Endothelial cell of umbilical vein (primary cell): ENCODE measurements at places on chromosomes 12 and 14.

DNA sequence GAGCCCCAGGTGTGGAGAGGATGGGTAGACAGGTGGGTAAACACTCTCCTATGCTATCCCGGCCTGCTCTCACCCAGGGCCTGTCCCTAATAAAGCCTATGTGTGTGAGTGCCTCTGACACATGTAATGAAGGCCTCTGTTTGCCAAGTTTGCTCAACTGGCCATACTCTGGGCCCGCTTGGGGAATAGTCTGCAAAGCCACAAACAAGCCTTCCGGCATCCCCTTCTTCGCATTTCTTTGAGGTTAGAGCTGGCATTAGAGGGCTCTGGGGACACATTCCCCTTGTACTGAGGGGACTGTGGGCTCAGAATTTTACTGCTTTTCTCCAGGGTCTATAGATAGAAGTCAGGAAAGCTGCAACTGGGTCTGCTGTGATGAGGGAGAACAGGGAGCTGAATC is 240.5 kb downstream of the C12orf75 start:
- H3K4me1 ChIP-seq: peaks cover 13% of the 10 kb centered on the region
- no peak for DNase-seq
- no peak overlapping the region for H3K27ac ChIP-seq
- H3K4me3 ChIP-seq: no peak overlapping the region

DNA sequence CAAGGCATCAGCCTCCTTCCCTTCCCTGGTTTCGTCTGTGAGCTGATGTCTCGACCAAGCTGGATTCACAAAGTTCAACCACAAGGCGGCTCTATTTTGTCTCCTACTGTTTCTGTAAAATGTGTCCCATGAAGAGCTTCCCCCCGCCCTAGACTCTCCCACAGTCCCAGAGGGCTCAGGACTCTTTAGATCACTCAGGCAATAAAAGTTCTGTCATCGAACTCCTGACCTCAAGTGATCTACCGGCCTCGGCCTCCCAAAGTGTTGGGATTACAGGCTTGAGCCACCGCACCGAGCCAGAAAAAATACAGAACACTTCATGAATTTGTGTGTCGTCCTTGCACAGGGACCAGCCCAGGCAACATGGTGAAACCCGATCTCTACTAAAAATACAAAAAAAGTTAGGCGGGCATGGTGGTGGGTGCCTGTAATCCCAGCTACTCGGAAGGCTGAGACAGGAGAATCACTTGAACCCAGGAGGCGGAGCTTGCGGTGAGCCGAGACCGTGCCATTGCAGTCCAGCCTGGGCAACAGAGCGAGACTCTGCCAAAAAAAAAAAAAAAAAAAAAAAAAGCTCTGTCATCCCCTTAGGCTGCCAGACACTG is 149.4 kb downstream of the BCL11B start:
- no peaks in the 10 kb centered on the region for H3K27me3 ChIP-seq
- H3K4me3 ChIP-seq: no peak overlapping the region
- no peaks in the 10 kb centered on the region for H3K4me1 ChIP-seq
- no peaks in the 10 kb centered on the region for H3K36me3 ChIP-seq

DNA sequence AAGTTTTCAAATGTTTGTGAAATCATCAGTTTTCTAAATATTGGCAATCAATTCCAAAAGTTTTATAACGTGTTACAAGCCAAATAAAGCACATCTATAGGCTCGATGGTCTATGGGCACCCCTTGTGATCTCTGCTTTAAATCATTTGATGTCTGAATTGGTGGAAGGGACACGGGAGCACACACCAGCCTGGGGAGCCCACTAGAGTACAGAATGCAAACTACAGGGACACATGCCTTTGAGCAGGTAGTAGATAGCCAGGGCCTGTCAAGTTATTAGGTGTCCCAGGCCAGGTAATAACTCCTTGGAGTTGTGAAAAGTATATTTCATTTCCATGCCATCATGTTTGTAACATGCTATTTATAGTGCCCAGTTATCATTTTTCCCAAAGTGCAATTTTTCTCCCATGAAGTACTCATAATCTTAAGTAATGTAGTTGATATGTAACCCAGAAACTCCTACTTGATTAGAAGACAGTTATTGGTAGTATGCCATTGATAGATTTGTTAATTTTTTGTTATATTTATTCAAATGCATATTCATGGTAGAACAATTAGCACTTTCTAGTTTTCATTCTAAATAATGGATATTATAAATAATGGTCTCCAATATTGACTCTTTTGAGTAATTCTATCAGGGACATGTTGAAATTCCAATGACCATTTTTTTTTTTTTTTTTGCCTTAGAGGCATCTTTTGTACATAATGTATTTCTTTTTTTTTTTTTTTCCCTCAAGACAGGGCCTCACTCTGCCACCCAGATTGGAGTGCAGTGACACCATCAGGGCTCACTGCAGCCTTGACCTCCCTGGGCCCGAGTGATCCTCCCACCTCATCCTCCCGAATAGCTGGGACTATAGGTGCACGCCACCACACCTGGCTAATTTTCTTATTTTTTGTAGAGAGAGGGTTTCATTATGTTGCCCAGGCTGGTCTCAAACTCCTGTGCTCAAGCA is 96.9 kb upstream of the FGD4 start:
- no peak overlapping the region for H3K27ac ChIP-seq
- H3K36me3 ChIP-seq: peaks cover 4% of the 10 kb centered on the region
- no peaks in the 10 kb centered on the region for H3K27me3 ChIP-seq

DNA sequence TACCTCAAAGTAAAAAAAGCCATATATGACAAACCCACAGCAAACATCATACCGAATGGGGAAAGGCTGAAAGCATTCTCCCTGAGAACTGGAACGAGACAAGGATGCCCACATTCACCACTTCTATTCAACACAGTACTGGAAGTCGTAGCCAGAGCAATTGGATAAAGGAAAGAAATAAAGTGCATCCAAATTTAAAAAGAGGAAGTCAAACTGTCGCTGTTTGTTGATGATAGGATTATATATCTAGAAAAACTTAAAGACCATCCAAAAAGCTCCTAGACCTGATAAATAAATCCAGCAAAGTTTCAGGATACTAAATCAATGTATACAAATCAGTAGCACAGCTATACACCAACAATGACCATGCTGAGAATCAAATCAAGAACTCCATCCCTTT is 5.2 kb downstream of the NDUFA12 start:
- H3K4me3 ChIP-seq: no peak overlapping the region
- H3K27ac ChIP-seq: no peak overlapping the region
- DNase-seq: no peak
- H3K36me3 ChIP-seq: no peaks in the 10 kb centered on the region
- H3K27me3 ChIP-seq: no peaks in the 10 kb centered on the region

DNA sequence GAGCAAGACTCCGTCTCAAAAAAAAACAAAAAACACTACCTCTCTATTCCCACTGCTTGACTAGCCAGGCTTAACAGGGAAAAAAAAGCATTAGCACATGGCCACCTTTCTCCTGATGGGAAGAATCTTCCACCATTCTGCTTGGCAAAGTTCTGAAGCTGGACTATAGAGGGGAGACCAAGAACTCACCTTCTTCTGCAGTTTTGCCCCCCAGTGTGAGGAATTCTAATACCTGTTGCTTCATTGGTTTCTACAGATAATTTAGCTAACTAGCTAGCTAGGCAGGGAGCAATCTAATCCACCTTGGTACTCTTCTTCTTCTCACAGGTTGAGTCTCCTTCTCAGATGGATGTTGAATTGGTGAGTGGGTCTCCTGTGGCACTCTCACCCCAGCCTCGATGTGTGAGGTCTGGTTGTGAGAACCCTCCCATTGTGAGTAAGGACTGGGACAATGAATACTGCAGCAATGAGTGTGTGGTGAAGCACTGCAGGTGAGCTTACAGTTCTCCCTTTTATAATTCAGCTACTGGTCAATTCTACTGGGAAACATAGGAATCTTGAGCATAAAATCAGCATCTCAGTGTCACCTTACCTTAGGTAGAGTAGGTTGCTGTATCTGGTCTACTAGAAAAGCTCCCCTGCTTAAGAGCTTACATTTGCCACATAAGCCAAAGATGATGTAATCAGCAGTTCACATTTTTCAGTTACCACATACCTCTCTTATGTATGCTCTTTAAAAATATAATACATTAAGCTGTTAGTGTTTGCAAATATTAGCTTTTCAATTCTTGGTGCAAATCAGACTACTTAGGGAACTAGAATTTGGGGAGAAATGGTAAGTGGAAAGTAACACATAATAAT is 16.0 kb downstream of the METTL3 start:
- no peaks in the 10 kb centered on the region for H3K4me1 ChIP-seq
- no peak for DNase-seq
- peaks cover 22% of the 10 kb centered on the region for H3K36me3 ChIP-seq
- H3K27ac ChIP-seq: no peak overlapping the region
- H3K4me3 ChIP-seq: no peak overlapping the region

DNA sequence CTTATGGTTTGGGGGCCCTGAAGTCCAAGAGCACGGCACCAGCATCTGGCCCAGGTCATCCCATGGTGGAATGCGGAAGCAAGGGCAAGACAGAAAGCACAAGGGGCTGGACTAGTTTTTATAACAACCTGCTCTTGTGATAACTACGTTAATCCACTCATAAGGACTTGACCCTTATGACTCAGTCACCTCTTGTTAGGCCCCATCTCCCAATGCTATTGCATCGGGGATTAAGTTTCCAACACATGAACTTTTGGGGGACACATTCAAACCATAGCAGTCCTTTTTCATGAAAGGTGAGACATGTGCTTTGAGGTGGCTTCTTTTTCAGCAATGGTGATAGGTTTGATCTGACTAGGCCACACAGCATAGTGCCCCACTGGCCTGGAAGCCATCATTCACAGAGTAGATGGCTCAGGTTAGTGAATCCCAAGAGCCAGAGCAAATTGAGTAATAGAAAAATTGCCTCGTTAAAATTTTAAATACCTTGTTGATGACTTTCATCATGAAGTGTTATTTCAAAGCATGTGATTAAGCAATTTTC is 12.1 kb downstream of the FRMD6 start:
- H3K4me3 ChIP-seq: no peak overlapping the region
- no peak for DNase-seq
- H3K27ac ChIP-seq: no peak overlapping the region
- peaks cover 2% of the 10 kb centered on the region for H3K36me3 ChIP-seq
- H3K27me3 ChIP-seq: no peaks in the 10 kb centered on the region

DNA sequence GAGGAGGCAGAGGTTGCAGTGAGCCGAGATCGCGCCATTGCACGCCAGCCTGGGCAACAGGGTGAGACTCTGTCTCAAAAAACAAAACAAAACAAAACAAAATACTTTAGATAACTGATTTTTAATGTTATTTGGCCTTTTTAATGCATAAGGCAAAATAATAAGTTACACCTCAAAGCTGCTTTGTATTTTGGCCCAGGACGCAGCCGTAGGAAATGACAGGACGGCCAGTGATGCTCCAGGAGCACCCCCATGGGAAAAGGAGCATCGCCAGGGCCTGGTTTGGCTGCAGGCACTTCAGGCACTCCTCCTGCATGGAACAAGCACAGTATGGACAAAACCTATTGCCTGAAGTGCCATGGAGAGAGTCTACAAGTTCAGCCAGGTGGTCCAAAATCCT is 3.5 kb upstream of the NFKBIA start:
- H3K27ac ChIP-seq: no peak overlapping the region
- peaks cover 21% of the 10 kb centered on the region for H3K4me1 ChIP-seq
- H3K4me3 ChIP-seq: no peak overlapping the region

DNA sequence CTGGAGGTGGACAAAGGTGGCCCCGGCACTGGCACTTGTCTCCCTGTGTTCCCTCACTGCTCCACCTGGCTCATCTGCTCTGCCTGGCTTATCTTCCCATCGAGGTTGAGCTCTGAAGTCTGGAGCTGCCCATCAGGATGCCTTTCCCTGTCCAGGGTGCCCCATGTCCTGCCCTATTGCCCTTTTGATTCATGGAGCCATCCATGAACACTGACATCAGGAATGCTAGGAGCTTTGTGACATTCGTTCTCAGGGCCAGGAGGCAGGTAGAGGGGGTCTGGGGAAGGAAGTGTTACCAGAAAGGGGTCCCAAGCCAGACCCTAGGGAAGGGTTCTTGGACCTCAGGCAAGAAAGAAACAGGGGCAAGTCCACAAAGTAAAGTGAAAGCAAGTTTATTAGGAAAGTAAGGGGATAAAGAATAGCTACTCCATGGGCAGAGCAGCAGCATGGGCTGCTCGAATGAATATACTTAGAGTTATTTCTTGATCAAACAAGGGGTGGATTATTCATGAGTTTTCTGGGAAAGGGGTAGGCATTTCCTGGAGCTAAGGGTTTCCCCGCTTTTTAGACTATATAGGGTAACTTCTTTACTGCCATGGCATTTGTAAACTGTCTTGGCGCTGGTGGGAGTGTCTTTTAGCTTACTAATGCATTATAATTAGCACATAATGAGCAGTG is 51.6 kb downstream of the RIN3 start:
- no peaks in the 10 kb centered on the region for H3K36me3 ChIP-seq
- DNase-seq: no peak
- no peak overlapping the region for H3K4me3 ChIP-seq

GRCh38 chr12:867905-868304 is 81.6 kb downstream of the RAD52 start:
- no peaks in the 10 kb centered on the region for H3K4me1 ChIP-seq
- no peak overlapping the region for H3K4me3 ChIP-seq
- no peak overlapping the region for H3K27ac ChIP-seq
- no peaks in the 10 kb centered on the region for H3K27me3 ChIP-seq

DNA sequence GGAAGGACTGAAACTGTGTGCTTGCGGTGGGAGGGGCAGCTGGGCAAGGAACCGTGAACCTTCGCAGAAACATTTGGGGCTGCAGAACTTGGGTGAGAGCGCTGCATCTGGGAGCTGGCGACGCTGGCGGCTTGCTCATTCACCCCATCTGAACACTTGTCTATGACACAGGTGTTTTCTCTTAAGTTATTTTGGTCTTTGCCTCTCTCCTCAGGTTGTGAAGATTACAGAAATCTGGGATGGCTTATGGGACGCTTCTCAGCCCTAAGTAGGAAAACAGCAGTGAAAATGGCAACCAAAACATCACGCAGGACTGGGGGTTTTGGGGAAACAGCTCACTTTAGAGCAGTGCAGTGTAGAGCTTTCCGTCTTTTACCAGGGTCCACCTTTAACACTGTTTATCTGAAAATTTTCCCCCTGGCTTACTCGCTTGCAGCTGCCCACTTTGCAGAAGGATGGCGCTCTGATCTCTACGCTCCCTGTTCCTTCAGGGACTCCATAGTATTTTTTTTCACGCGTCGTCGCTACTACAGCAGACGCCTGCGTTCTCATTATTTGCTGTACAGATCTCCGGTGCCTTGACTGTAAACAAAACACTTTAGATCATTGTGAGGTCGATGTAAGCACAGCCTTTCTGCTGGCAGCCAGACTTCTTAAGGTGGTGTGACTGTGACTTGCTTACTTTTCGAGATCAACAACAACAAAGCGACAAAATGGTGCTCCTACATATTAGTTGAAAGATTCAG is 2.7 kb upstream of the CDKN1B start:
- peak overlapping the region; percentile 66 for H3K27ac ChIP-seq
- H3K36me3 ChIP-seq: peaks cover 3% of the 10 kb centered on the region
- H3K4me1 ChIP-seq: peaks cover 28% of the 10 kb centered on the region
- DNase-seq: peak; percentile 80
- H3K27me3 ChIP-seq: no peaks in the 10 kb centered on the region
- H3K4me3 ChIP-seq: peak overlapping the region; percentile 35

- DNase-seq: peak; percentile 26
- no peak overlapping the region for H3K4me3 ChIP-seq
Measured at GRCh38 chr14:104792101-104792884, 3.3 kb downstream of the AKT1 start.
